ENCODE measurements at places on chromosomes 13 and 19. TPM values are rescaled to one million over a fixed set of nuclear protein-coding genes. Genes with fewer than 3 reads are reported as not detected.

Gene PLIN5
- polyA plus RNA-seq: 66.1 TPM

Gene GPR12
- 0.03 TPM for polyA plus RNA-seq

Gene U2AF1L4
- 28.8 TPM for polyA plus RNA-seq

Gene IL17D
- 0.54 TPM for polyA plus RNA-seq

Gene S1PR5
- 0.12 TPM for polyA plus RNA-seq

Gene SIGLEC12
- polyA plus RNA-seq: 0.56 TPM

Gene LIM2
- polyA plus RNA-seq: not detected

Gene TINCR
- 0.36 TPM for polyA plus RNA-seq

Gene ZBTB32
- 0.12 TPM for polyA plus RNA-seq

All from adipose tissue (tissue), 3 donors.